ENCODE measurements at places on chromosomes 5 and 9. TPM values are rescaled to one million over a fixed set of nuclear protein-coding genes. Genes with fewer than 3 reads are reported as not detected.

Gene SPINK5
- not detected for total RNA-seq

Gene CDK5RAP2
- 54.8 TPM for total RNA-seq

Gene PCDHB9
- total RNA-seq: 7.3 TPM

Gene SELENOP
- not detected for total RNA-seq

Gene SIT1
- total RNA-seq: not detected

Gene BNC2
- total RNA-seq: 5.0 TPM

Gene PCDHB6
- not detected for total RNA-seq

Gene SLC9A3
- 3.6 TPM for total RNA-seq

Gene GAPT
- not detected for total RNA-seq

Gene ASB6
- 37.2 TPM for total RNA-seq

Gene SCGB3A1
- not detected for total RNA-seq

Gene CATSPER3
- total RNA-seq: not detected

DNA sequence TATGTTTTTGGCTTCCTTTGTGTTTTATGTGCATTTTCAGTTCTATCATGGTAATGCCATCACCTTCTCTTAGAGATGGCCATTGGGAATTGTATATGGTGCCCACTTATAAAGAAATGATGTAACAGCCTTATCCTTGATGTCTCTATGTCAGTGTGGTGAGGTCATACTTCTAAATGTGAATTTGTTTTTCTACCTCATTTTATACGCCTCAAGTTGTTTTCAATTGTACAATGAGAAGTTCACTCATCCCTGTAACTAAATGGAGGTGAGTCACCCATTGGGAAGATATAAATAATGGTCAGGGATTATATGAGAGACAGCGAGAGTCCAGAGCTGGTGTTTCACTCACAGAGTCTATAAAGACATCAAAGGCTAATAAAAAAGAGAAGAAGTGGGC is 402.4 kb downstream of the AGTPBP1 start:
- no peak for DNase-seq

GRCh38 chr5:59041355-59041754 is 458.5 kb downstream of the RAB3C start:
- DNase-seq: no peak

DNA sequence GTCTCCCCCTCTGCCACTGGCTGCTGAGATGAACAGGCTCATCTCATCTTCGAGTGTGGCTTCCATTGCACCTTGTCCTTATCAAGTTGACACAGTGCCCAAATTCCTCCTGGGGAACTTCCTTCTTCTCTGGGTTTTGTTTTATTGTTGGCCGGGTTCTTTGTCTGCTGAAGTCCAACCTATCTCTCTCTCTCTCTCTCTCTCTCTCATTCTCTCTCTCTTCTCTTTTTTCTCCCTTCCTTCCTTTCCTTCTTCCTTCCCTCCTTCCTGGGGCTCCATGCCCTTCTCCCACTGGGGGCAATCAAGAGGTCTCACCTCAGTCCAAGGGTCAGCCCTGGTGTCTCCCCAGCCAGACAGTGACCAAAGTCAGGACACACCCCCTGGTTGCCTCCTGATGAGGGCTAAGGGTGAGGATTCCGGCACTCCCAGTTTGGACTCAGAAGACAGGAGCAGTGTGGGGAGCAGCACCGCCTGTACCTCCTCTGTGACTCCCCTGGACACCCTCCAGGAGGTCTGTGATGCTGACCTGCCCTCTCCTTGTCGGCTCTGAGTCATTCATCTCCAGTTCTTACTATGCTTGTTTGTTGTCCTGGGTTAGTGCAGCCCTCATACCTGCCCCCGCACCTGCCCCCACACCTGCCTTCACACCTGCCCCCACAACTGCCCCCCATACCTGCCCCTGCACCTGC is 30.7 kb downstream of the KCNT1 start:
- no peak for DNase-seq

- DNase-seq: no peak
Observed at GRCh38 chr5:119275601-119276173, 80.1 kb upstream of the TNFAIP8 start.

- no peak for DNase-seq
Observed at GRCh38 chr5:136057401-136058038, 28.7 kb downstream of the TGFBI start.

GRCh38 chr9:80052830-80053229 is 481.1 kb downstream of the TLE4 start:
- no peak for DNase-seq

GRCh38 chr9:119898316-119898715 is 529.1 kb upstream of the BRINP1 start:
- DNase-seq: no peak

GRCh38 chr5:112283943-112284929 is 134.8 kb downstream of the EPB41L4A start:
- DNase-seq: no peak

- DNase-seq: no peak
Observed at GRCh38 chr5:65989158-65989557, 62.8 kb downstream of the ERBIN start.

GRCh38 chr5:71740015-71740753 is 21.1 kb downstream of the CARTPT start:
- no peak for DNase-seq

- no peak for DNase-seq
Observed at GRCh38 chr5:147075187-147075586, 159.6 kb upstream of the STK32A start.

DNA sequence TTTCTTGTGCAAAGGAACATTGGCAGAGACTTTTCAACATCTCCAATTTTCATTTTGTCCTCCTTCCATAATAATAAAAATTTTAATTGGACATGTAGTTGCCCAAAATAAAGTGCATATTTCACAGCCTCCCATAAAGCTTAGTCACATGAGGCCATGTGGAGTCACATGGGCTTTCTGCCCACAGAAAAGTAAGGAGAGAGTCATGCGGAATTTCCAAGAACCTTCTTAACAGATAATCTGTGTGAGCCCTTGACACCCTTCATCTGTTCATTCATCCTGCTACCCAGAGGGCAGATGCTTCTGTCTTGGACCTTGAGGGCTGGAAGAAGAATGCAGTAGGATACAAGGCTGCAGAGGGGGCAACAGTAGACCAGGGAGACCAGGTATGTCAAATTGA is 60.7 kb downstream of the APTX start:
- no peak for DNase-seq

DNA sequence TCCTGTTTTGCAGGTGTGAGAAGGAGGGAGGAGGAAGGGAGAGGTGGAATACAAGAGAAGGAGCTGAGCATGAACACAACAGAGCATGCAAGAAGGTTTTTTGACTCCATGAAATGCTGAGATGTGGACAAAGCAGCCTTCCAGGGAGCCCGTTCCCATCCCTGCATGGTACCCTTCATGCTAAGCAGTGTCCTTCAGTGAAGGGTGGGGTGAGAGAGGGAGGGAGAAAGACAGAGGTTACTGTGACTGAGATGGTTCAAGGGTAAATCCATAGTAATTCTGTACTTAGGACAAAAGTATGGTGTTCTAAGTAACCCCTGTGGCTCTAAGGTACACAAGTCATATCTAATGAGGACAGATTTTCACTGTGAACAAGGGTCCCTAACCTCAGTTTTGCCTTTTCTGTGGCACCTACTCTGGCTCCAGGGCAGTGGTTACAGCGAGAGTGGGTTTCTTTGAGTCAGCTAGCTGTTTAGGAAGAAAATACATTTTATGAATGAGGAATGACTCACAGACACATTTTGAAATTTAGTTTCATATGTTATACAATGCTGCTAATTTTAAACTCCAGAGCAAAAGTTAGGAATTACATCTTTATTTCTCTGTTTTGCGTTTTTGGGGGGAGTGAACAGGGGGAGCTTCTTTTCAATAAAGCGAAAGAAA is 184.9 kb upstream of the SLC12A2 start:
- DNase-seq: no peak

DNA sequence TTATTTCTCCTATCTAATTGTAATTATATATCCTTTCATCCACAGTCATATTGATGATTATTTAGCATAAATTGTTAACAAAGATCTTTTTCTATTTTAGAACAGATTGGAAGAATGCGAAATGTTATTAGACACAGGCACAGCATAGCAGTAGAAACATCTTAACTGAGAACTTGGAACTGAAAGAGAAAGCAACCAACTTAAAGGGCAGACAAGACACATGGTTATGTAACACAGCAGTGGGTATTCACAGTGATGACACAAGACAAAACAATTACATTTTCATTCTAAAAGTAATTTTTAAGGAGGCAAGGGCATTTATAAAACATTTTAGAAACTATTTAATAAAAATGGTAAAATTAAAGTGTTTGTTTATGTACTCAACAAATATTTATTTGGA is 57.7 kb upstream of the MEF2C start:
- DNase-seq: no peak

- DNase-seq: no peak
Observed at GRCh38 chr5:82694711-82695285, 382.4 kb downstream of the TMEM167A start.

DNA sequence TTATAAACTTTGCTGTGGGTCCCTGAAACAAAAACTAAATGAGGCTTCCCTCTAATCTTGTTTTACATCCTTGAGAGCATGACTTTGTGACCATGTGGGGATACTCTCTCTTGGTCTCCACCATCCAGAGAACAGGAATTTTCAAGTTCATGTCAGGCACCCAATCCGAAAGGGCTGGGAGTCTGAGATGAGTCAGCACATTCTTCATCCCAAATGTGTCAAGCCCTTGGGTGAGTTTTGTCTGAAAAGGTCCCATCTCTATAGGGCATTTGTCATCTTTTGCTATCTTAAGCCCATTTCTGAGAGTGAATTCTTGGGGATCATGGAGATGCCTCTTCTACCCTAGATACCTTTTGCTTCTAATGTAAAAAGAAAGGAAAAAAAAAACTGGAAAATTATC is 26.9 kb upstream of the RAPGEF6 start:
- DNase-seq: no peak

DNA sequence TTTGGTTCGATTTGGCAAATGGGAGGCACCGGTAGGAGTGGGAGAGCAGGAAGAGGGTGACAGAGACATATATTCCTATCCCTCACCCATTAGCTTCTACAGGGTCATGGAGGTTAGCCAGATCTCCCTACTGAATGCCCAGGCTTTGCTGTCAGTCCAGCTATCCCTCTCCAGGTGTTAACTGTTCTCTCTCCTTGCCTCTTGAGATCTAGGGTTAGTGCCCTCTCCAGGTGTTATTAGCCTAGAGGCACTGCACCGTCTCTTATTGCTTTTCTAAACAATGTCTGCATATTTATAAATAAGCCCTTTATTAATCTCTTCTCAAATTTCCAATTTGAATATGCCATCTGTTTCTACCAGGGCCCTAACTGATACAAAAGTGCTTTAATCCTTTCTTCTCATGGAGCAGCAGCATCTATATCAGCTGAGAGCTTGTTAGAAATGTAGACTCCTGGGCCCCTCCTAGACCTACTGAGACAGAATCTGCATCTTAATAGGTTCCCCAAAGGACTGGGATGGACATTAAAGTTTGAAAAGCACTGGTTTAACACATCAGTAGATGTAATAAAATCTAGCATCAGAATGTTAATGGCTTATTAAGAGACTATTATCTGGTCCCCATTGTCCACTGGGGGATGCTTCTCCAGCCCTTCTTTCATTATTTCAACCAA is 322.5 kb upstream of the SLC24A2 start:
- DNase-seq: no peak

- DNase-seq: no peak
Observed at GRCh38 chr9:127977884-127978647, 2.7 kb downstream of the EEIG1 start.

DNA sequence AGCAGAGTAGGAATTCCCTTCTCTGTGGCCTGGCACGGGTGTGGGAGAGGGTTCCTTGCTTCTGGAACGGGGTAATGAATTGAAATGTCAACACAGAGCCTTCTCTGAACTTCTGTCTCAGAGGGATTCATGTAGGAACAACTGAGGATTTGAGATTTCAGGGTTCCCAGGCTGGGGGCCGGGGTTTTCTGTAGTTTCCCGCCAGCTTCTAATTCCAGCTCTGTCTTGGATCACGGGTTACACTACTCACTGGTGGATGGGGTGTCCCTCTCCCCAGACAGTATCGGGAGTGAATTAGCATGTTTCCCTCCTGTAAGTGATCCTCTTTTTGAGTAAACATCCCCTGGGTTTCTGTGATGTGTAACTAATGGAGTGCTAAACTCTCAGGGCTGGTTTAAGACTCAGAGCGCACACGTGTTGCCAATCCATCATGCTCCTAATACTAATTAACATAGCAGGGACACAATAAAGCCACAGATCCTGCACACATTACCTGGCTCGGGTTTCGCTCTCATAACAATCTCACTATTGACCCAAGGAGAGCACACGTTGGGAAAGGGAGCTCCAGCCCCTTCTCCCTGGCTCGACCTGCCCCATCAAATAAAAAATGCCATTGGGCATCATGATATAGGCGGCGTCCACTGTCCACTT is 18.1 kb upstream of the DMRT2 start:
- no peak for DNase-seq

GRCh38 chr5:1515921-1516571 is 7.7 kb downstream of the LPCAT1 start:
- no peak for DNase-seq

- no peak for DNase-seq
Observed at GRCh38 chr9:4550777-4551484, 60.7 kb downstream of the SLC1A1 start.

DNA sequence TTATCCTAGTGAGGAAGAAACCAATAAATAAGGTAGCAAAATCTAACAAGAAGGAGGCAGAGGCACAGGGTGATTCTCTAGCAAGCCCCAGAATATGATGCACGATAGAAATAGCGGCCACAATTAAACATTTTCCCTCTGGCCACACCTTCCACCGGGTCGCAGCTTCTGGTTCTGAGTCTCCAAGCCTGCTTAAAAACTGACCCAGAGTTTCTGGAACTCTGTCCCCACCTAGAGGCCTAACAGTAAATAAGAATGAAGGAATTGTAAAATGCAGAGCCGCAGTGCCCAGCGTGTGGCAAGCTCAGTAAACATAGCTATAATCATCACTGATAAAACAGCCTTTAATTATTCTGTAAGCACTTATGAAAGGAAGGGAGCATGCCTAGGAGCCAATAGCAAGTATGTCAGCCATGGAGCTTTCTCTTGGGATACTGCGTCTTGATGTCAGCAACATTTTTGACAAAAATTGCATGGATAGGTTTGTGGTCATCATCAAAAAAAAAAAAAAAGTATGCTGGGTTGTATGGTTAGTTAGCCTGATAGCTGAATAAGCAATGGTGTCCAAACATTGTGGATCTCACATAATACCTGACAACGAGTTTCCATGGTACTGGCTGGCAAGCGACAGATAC is 465.5 kb downstream of the DNAH5 start:
- DNase-seq: peak; percentile 19

- no peak for DNase-seq
Observed at GRCh38 chr9:37005517-37006140, 28.4 kb downstream of the PAX5 start.

DNA sequence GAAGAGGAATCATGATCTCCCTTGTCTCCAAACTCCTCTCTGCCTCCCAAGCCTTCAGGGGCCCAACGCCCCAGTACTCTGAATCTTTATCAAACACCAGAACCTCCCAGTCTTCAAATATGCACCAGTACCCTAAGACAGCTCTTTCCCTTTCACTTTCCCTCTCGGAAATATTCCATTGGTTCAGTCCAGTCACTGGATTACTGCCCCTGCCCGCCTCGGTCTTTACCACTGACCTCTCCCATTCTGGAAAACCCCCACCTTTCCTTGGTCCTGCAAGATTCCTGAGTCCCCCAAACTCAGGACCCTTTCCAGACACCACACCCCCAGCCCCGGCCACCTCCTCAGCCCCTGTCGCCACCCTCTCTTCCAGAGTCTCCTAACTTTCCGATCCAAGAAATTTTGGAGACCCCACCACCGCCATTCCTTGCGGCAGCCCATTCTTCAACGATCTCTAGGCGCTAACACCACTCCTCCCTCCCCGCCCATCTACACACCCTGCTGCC is 674 bp downstream of the C5orf15 start:
- no peak for DNase-seq

GRCh38 chr9:91302831-91303230 is 58.9 kb downstream of the AUH start:
- DNase-seq: peak; percentile 62

- DNase-seq: no peak
Observed at GRCh38 chr9:87503927-87504326, 6.3 kb downstream of the DAPK1 start.
